ENCODE measurements at places on chromosomes 1 and 21. TPM values are rescaled to one million over a fixed set of nuclear protein-coding genes. Genes with fewer than 3 reads are reported as not detected.

Gene CELA3A
- 37,316 TPM for total RNA-seq

DNA sequence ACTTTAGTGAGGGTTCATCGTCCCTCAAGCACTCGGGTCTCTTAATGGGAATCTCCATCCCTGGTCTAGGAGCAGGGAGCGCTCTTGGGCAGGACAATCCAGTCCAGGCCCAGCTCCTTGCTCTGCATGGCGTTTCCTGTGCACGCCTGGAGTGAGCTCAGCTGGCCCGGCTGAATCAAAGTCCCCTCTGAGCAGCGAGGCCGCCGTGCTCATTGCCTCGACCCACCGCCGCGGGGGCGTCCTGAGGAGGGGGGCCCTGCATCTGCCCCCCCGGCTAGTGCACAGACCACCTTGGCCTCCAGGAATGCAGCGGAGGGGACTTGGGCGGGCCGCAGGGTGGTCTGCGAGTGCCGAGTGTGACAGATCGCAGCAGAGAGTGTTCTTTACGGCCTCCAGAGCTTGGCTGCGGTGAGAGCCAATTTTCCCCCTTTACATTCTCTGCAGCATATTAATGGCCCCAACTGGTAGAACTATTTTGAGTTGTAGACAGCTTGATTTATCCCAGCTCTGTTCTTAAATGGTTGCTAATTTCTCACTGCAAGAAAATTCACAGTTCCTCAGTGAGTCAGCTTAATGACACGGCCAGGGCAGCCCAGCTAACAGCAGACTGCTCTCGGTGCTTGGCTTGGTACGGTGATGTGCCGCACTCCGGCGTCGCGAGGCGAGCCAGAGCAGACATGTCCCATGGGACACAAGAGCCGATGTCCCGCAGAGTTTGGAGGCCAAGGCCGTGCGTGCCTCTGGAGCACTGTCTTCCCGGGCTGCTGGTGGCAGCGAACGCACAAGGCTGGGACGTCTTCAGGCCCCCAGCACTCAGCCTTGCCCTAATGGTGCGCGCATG lies 39.8 kb downstream of the SNAP47 start:
- H3K4me3 ChIP-seq = no peak overlapping the region
- DNase-seq = no peak
- H3K27me3 ChIP-seq = no peaks in the 10 kb centered on the region
- no peak overlapping the region for H3K27ac ChIP-seq
- no peaks in the 10 kb centered on the region for H3K4me1 ChIP-seq
- no peaks in the 10 kb centered on the region for H3K36me3 ChIP-seq

- no peak overlapping the region for H3K27ac ChIP-seq
- no peak for DNase-seq
- no peaks in the 10 kb centered on the region for H3K4me1 ChIP-seq
- no peaks in the 10 kb centered on the region for H3K27me3 ChIP-seq
- no peak overlapping the region for H3K4me3 ChIP-seq
- H3K36me3 ChIP-seq = no peaks in the 10 kb centered on the region
Observed at GRCh38 chr1:25008192-25008485, 78.1 kb upstream of the RUNX3 start.

- H3K4me1 ChIP-seq = peaks cover 9% of the 10 kb centered on the region
- no peak for DNase-seq
- no peaks in the 10 kb centered on the region for H3K36me3 ChIP-seq
- no peak overlapping the region for H3K27ac ChIP-seq
Observed at GRCh38 chr1:203180611-203181330, 5.1 kb upstream of the MYBPH start.

DNA sequence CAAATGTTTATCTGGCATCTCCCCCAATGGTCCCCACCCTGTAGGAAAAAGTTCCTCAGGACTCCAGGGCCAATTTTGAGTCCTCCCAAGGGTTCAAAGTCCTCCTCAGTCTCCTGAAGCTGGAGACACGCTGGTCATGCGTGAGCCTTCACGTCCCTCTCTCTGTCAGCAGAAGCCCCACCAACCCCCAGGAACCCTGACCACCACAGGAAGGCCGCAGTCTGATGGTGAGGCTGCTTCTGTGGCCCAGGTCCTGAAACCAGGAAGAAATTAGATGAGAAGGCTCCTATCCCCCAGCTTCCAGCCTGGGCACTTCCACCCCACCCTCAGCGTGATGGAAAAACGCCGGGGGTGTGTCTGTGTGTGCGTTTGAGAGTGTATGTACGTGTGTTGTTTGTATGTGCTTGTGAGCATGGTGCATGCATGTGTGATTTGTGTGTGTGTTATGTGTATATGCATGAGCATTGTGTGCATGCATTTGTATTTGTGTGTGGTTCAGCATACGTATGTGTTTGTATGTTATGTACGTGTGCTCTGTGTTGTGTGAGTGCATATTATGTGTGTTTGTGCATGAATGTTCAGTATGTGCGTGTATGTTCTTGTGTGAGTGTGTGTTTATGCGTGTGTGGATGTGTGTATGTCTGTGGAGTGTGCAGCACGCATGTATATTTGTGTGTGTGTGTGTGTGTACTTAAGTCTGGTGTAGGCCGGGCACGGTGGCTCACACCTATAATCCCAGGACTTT lies 92.5 kb downstream of the SIK1 start:
- H3K4me1 ChIP-seq = peaks cover 19% of the 10 kb centered on the region
- no peak for DNase-seq
- no peak overlapping the region for H3K4me3 ChIP-seq
- peak overlapping the region; percentile 80 for H3K27ac ChIP-seq

- no peak overlapping the region for H3K27ac ChIP-seq
- no peak for DNase-seq
- no peaks in the 10 kb centered on the region for H3K36me3 ChIP-seq
- H3K4me3 ChIP-seq = no peak overlapping the region
Observed at GRCh38 chr21:41975391-41976272, 21.8 kb upstream of the C2CD2 start.

DNA sequence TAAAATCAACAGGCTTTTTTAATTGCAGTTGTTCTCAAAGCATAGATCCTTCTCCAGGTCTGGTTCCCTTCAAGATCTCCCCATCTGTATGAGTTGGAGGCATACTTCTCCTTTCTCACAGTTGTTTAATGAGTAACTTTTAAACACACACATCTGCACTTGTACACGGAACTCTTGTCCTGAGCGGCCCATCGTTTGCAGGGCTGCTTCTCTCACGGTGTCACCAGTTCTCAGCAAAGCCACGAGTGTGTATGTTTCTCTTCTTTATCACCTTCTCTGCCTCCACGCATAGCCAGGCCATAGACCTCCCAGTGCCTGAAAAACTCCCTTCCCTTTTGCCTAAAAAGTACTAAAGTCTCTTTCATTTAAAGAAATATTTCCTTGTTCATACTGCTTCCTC lies 68.7 kb upstream of the ROR1 start:
- peak; percentile 69 for DNase-seq
- no peaks in the 10 kb centered on the region for H3K36me3 ChIP-seq
- no peaks in the 10 kb centered on the region for H3K27me3 ChIP-seq
- peaks cover 86% of the 10 kb centered on the region for H3K4me1 ChIP-seq

DNA sequence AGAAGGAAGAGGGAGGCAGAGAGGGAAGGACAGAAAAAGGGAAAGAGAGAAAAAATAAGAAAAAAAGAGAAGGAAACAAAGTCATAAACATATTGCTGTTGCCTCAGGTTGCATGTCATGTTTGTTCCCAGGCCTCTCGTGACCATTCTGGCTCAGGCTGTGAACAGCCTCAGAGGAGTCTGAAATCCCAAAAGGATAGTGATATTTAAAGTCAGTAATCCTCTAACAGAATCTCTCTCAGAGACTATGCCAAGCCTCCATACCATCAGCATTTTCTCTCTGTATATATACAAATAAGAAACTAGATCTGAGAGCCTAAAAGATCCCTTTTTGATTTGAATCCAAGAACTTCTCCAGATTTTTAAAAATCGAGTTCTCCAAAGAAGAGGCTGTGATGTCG lies 35.2 kb downstream of the GORAB start:
- H3K27ac ChIP-seq = no peak overlapping the region
- H3K4me3 ChIP-seq = no peak overlapping the region
- H3K27me3 ChIP-seq = no peaks in the 10 kb centered on the region
